Spleen (tissue), 13 donors: ENCODE measurements at places on chromosomes 13 and 19. TPM values are rescaled to one million over a fixed set of nuclear protein-coding genes. Genes with fewer than 3 reads are reported as not detected.

The NUMBL gene
- total RNA-seq: 16.0 TPM

The ZNF665 gene
- 7.3 TPM for total RNA-seq

The LRRC63 gene
- total RNA-seq: 0.76 TPM

The ZFP36 gene
- 191 TPM for total RNA-seq

DNA sequence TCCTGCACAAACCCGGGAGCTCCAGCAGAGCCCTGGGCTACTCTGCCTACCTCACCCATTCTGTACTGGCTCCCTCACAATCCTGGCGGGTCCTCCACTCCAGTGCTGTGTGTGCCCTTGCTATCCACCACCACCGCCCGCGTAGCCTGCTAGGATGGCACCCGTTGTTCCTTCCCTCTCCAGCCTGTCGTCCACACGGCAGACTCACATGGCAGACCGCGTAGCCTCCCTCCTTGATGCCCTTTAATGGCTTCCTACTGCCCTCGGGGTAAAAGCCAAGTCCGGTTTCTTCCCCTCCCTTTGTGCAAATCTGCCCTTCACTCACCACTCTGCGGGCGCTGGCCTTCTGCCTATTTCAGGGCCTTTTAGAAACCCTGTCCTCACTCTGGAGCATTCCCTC, 106.6 kb downstream of the RAB20 start:
- H3K4me1 ChIP-seq: peaks cover 23% of the 10 kb centered on the region
- H3K27ac ChIP-seq: no peak overlapping the region
- H3K4me3 ChIP-seq: no peak overlapping the region
- no peaks in the 10 kb centered on the region for H3K36me3 ChIP-seq
- no peak for DNase-seq

DNA sequence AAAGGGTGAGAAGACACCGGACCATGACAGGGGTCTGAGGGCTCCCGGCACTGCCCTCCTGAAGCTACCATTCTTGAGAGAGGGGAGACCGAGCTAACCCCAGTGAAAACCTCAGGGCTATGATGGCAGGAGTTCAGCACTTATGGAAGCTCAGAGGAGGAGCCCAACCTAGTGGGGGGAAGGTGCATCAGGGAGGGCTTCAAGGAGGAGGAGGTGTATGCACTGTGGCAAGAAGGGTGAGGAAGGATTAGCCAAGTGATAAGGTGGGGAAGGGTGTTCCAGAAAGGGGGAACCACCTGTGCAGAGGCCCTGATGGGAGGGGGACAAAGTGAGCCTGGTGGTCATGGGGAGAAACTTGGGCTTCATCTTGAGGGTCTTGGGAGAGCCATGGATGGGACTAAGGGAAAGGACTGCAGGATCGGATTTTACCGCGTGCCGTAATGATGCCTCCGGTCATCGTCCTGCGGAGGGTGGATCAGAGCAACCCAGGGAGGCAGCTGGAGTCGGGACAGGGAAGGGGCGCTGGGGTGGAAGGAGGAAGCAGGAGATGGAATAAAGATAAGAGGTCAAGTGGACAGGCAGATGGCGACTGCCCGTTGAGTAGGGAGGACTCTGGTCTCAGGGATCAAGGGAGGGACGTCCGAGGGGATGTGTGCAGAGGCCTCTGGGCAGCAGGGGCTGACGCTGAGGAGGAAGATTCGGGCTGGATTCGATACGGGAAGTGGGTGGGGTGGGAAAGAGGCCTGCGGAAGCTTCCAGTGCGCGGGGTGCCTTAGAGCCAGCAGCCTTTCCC, 13.3 kb upstream of the PSMD8 start:
- H3K36me3 ChIP-seq: no peaks in the 10 kb centered on the region
- H3K27ac ChIP-seq: peak overlapping the region; percentile 69
- peaks cover 18% of the 10 kb centered on the region for H3K4me1 ChIP-seq
- peak overlapping the region; percentile 68 for H3K4me3 ChIP-seq
- DNase-seq: no peak

DNA sequence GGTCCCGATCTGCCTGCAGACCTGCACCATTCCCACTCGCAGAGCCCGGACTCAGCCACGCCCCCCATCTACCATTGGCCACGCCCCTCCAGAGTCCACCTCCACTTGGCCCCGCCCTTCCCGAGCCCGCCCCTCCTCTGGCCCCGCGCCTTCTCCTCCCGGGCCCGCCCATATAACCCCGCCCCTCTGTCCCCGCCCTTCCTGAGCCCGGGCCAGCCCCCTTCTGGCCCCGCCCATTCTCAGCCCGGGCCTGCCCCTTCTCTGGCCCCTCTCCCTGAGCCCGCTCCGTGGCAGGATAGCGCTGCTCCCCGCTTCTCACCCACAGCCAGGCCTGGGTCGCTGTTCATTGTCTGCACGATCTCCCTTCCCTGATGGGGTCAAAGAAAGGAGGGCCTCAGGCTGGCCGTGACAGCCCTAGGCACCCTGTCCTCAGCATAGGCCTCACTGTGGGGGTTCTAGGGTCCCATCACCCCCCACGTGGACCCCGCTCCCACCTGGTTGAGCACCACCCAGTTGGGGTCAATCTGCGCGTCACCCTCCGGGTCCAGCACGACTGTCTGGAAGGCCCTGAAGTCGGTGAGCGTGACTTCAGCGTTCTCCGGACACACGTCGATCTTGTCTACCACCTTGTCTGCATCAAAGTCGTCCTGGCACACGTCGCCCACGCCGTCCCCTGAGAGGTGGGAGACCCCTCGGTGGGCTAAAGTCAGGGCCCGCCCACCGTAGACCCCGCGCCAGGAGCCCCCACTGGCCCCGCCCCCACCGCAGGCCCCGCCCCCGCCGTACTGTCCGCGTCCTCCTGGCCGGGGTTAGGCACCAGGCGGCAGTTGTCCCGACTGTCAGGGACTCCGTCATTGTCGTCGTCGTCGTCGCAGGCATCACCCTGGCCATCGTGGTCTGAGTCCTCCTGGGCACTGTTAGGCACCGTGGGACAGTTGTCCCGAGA, 5.7 kb downstream of the COMP start:
- no peak overlapping the region for H3K27ac ChIP-seq
- peaks cover 33% of the 10 kb centered on the region for H3K4me1 ChIP-seq
- H3K4me3 ChIP-seq: no peak overlapping the region
- no peaks in the 10 kb centered on the region for H3K36me3 ChIP-seq

DNA sequence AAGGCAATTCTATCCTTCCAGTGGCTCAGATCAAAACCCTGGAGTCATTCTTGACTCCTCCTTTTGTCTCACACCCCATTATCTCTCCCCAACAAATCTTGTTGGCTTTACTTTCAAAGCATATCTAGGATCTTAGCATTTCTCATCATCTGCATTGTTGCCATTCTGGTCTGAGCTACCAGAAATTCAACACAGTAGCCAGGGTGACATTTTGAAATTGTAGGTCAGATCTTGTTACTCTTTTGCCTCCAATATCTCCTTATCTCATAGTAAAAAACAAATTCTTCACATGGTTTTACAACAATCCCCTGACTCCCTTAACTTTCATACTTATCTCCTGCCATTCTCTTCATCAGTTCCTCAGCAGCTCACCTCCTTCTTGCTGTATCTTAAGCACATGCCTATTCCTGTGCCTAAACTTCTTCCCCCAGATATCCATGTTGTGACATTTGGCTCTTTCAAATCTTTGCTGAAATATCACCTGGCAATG, 115.8 kb downstream of the KLF5 start:
- H3K27me3 ChIP-seq: no peaks in the 10 kb centered on the region
- no peak overlapping the region for H3K4me3 ChIP-seq
- H3K4me1 ChIP-seq: no peaks in the 10 kb centered on the region
- no peak overlapping the region for H3K27ac ChIP-seq

- H3K4me3 ChIP-seq: no peak overlapping the region
- no peak for DNase-seq
- H3K27me3 ChIP-seq: no peaks in the 10 kb centered on the region
- H3K4me1 ChIP-seq: no peaks in the 10 kb centered on the region
- no peak overlapping the region for H3K27ac ChIP-seq
- H3K36me3 ChIP-seq: no peaks in the 10 kb centered on the region
Measured at GRCh38 chr13:99749271-99750019, 222.1 kb downstream of the ZIC5 start.

DNA sequence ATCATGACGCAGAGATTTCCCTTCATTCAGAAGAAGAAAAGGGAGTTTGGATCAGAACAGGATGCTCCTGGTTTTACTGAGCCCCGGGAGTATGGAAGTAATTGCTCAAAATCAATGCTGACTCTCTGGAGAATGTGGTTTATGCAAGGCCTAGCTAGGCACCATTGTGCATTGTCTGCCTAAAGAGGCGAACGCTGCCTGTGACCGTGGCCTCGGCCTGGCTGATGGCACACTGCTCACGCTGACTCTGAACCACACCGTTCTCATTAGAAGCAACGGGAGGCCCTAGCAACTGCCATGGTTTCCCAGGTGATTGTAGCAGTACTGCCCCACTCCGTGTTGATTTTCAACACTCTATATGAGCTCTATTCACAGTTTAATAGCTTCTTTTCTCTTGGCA, 41.7 kb upstream of the UBL3 start:
- H3K27ac ChIP-seq: no peak overlapping the region
- no peaks in the 10 kb centered on the region for H3K27me3 ChIP-seq
- H3K4me1 ChIP-seq: no peaks in the 10 kb centered on the region
- no peak for DNase-seq
- H3K36me3 ChIP-seq: no peaks in the 10 kb centered on the region
- H3K4me3 ChIP-seq: no peak overlapping the region

- no peak overlapping the region for H3K27ac ChIP-seq
- H3K27me3 ChIP-seq: no peaks in the 10 kb centered on the region
- H3K4me1 ChIP-seq: no peaks in the 10 kb centered on the region
- no peak for DNase-seq
Measured at GRCh38 chr13:93098972-93099371, 127.6 kb upstream of the GPC6 start.

GRCh38 chr19:46802152-46802551, 13.8 kb upstream of the SLC1A5 start:
- no peaks in the 10 kb centered on the region for H3K4me1 ChIP-seq
- H3K27me3 ChIP-seq: no peaks in the 10 kb centered on the region
- no peaks in the 10 kb centered on the region for H3K36me3 ChIP-seq
- no peak for DNase-seq

GRCh38 chr13:33918199-33918932, 100.4 kb downstream of the RFC3 start:
- no peak overlapping the region for H3K27ac ChIP-seq
- H3K36me3 ChIP-seq: no peaks in the 10 kb centered on the region
- no peaks in the 10 kb centered on the region for H3K27me3 ChIP-seq
- H3K4me3 ChIP-seq: no peak overlapping the region
- DNase-seq: no peak

- H3K27ac ChIP-seq: no peak overlapping the region
- peak; percentile 11 for DNase-seq
- no peaks in the 10 kb centered on the region for H3K36me3 ChIP-seq
- H3K4me3 ChIP-seq: no peak overlapping the region
- no peaks in the 10 kb centered on the region for H3K4me1 ChIP-seq
- H3K27me3 ChIP-seq: no peaks in the 10 kb centered on the region
Measured at GRCh38 chr19:30083701-30084156, 141.7 kb downstream of the URI1 start.

DNA sequence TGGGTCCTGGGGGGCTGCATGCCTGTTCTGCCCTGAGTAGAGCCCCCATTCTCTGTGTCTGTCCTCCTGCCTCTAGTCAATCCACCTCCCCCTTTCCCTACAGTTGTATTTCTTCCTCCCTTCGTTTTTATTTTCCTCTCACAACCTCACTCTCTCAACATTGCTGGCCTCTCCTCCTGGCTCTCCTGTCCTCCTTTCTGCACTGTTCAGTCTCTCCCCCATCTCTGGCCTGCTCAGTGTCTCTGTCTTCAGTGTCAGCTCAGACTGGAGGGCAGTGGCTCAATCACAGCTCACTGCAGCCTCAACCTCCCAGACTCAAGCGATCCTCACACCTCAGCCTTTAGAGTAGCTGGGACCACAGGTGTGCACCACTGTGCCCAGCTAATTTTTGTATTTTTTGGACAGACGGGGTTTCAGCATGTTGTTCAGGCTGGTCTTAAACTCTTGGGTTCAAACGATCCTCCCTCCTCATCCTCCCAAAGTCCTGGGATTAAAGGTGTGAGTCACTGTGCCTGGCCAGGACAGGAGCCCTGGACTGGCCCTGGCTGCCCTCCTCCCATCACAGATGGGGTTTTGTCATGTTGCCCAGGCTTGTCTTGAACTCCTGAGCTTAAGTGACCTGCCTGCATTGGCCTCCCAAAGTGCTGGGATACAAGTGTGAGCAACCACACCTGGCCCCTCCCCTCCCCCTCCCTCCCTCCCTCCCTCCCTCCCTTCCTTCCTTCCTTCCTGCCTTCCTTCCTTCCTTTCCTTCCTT, 32.0 kb upstream of the IGFL1 start:
- DNase-seq: no peak
- no peak overlapping the region for H3K27ac ChIP-seq
- no peaks in the 10 kb centered on the region for H3K4me1 ChIP-seq
- no peak overlapping the region for H3K4me3 ChIP-seq
- no peaks in the 10 kb centered on the region for H3K36me3 ChIP-seq
- no peaks in the 10 kb centered on the region for H3K27me3 ChIP-seq

GRCh38 chr13:99151516-99151915, 49.1 kb upstream of the UBAC2 start:
- no peak for DNase-seq
- H3K27me3 ChIP-seq: peaks cover 75% of the 10 kb centered on the region
- H3K27ac ChIP-seq: no peak overlapping the region
- no peaks in the 10 kb centered on the region for H3K36me3 ChIP-seq
- H3K4me1 ChIP-seq: no peaks in the 10 kb centered on the region

DNA sequence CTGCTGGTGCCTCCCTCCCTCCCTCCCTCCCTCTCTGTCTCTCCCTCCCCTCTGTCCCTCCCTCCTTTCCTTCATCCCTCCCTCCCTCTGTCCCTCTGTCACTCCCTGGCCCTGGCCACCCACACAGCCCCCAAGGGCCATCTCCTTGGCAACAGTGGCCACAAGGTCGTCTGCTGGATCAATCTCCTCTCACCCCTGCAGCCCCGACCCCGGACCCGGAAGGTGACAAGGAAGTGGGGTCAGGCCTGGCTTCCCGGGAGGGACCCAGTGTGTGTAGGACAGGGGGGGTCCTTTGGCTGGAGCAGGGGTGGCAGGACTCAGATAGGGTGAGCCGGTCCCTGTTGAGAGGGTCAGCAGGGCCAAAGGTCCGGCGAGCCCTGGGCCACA, 21.9 kb upstream of the TCF3 start:
- peaks cover 16% of the 10 kb centered on the region for H3K4me1 ChIP-seq
- H3K36me3 ChIP-seq: no peaks in the 10 kb centered on the region
- no peak overlapping the region for H3K4me3 ChIP-seq
- H3K27ac ChIP-seq: no peak overlapping the region
- no peak for DNase-seq
- H3K27me3 ChIP-seq: peaks cover 92% of the 10 kb centered on the region

DNA sequence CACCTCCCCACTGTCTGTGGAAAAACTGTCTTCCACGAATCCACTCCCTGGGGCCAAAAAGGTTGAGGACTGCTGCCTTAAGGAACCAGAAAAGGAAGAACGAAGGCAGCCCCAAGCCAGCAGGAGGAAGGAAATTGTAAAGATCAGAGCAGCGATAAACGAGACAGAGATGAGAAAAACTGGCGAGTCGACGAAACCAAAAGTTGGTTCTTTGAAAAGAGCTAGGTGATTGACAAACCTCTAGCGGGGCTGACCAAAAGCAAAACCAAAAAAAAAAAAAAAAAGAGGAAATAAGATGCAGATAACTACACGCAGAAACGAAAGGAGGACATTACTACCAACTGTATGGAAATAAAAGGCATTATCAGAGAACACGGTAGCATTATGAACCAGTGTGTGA, 76.9 kb downstream of the GADD45B start:
- H3K27ac ChIP-seq: peak overlapping the region; percentile 75
- H3K36me3 ChIP-seq: no peaks in the 10 kb centered on the region
- H3K4me1 ChIP-seq: peaks cover 28% of the 10 kb centered on the region
- peak overlapping the region; percentile 2 for H3K4me3 ChIP-seq
- peak; percentile 41 for DNase-seq

- peak; percentile 83 for DNase-seq
- peaks cover 29% of the 10 kb centered on the region for H3K27me3 ChIP-seq
- H3K36me3 ChIP-seq: no peaks in the 10 kb centered on the region
- peaks cover 20% of the 10 kb centered on the region for H3K4me1 ChIP-seq
- H3K27ac ChIP-seq: no peak overlapping the region
- H3K4me3 ChIP-seq: peak overlapping the region; percentile 38
Measured at GRCh38 chr13:42574435-42575311, 721 bp downstream of the TNFSF11 start.
